ENCODE measurements at places on chromosomes 6 and 20.

DNA sequence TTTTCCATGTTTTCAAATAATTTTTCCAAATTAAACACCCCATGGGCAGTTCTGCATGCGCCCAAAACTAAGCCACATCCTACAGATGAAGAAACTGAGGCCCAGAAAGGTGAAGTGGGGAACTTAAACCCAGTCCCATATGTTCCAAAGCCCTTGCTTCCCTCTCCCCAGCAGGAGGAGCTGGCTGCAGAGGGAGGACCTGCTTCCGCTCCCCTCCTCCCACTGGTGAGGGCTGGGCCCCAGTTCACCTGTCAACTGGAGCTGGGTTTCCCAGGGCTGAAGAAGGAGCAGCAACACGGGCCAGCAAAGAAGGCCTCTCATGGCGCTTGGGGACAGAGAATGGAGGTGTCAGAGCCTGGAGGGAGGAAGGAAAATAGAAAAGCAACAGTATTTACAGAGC is 1.4 kb upstream of the RBPJL start:
- DNase-seq, result no peak
- H3K27me3 ChIP-seq, result peaks cover 36% of the 10 kb centered on the region
- H3K4me3 ChIP-seq, result no peak overlapping the region
- H3K4me1 ChIP-seq, result no peaks in the 10 kb centered on the region
- H3K36me3 ChIP-seq, result no peaks in the 10 kb centered on the region
- H3K27ac ChIP-seq, result no peak overlapping the region

- DNase-seq, result no peak
- H3K4me3 ChIP-seq, result no peak overlapping the region
- peaks cover 32% of the 10 kb centered on the region for H3K4me1 ChIP-seq
- no peaks in the 10 kb centered on the region for H3K27me3 ChIP-seq
Observed at GRCh38 chr6:158911746-158912480, 88.1 kb downstream of the RSPH3 start.

DNA sequence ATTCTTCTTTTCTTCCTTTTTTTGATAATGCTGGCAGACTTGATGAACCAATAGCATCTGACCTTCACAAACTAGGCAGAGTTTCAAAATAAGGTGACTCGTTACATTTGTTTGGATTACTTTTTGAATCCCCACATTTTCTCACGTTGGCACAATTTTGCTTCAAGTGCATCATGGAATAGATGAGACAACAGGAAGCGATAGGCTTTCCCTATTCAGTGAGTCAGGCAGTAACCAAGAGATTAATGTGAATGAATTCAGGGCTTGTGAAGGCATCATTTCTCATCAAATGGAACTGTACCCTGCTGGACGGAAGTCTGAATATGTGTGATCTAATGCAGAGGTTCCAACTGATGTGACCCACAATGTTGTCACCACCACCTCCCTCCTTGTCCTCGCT is 10.7 kb downstream of the RFPL4B start:
- no peaks in the 10 kb centered on the region for H3K4me1 ChIP-seq
- DNase-seq, result no peak
- H3K36me3 ChIP-seq, result no peaks in the 10 kb centered on the region
- H3K27ac ChIP-seq, result no peak overlapping the region

DNA sequence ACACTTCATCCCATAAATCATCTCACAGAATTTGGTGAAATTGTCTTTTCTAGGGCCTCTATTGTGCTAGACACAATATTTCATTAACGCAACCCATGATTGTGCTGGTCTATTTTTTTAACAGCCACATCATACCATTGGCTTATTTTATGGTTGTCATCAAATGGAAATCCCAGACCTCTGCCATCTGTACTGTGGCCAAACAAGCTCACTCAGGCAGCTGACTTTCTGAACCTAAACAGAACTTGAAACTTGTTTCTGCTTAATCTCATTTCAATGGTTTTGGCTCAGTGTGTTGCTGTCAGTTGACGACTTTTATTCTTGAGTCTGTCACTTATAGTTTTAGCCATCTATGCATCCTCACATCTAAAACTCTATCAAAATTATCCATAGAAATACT is 111.8 kb downstream of the HAO1 start:
- no peak overlapping the region for H3K27ac ChIP-seq
- no peaks in the 10 kb centered on the region for H3K4me1 ChIP-seq
- H3K27me3 ChIP-seq, result no peaks in the 10 kb centered on the region
- H3K4me3 ChIP-seq, result no peak overlapping the region
- H3K36me3 ChIP-seq, result no peaks in the 10 kb centered on the region

- peak; percentile 92 for DNase-seq
- H3K4me3 ChIP-seq, result no peak overlapping the region
- peak overlapping the region; percentile 85 for H3K27ac ChIP-seq
- peaks cover 80% of the 10 kb centered on the region for H3K36me3 ChIP-seq
- H3K27me3 ChIP-seq, result no peaks in the 10 kb centered on the region
Observed at GRCh38 chr20:32830437-32830836, 10.7 kb downstream of the MAPRE1 start.

GRCh38 chr6:106476331-106477105 is 116.0 kb downstream of the CRYBG1 start:
- no peak overlapping the region for H3K4me3 ChIP-seq
- DNase-seq, result no peak
- H3K27me3 ChIP-seq, result no peaks in the 10 kb centered on the region
- H3K4me1 ChIP-seq, result peaks cover 18% of the 10 kb centered on the region
- H3K27ac ChIP-seq, result no peak overlapping the region

DNA sequence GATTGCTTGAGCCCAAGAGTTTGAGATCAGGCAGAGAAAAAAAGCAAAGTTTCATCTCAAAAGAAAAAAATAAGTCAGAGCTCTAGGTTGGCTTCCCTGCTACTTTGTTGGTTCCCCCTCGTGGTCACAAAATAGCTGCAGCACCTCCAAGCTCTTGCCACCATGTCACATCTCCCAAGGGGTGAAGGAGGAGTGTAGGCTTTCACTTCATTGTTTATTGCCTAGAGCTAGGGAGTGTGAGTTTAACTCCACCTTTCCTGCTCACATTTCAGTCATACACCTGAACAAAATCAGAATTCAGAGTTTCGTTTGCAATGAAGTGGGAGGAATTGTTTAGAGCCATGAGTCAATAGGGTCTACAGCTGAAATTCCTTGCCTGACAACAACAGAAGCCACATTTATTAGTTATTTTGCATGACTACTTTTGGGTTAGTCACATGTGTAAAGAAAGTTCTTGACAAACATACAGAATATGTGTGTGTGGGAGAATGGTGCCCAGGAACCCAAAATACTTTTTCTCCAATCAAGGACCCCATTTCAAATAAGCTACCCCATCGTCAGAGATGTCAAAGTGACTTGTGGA is 56.2 kb upstream of the UFL1 start:
- H3K27ac ChIP-seq, result no peak overlapping the region
- H3K36me3 ChIP-seq, result no peaks in the 10 kb centered on the region
- DNase-seq, result no peak
- H3K4me3 ChIP-seq, result no peak overlapping the region

DNA sequence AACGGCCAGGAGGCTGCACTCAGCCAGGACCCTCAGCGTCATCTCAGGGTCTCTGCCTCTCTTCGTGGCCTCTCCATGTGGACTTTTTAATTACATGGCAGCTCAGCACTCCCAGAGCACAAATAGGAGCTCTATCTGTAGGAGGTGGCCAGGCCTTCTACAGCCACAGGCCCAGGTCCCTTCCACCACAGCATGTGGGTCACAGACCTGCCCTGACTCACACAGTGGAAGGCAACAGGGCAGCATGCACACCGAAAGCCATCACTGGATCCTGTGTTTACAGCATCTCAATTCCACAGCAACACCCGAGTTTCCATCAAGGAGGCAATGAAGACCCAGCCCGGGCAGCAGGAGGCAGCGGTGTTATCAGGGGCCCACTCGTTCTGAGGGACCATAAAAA is 65.8 kb upstream of the CD93 start:
- DNase-seq, result peak; percentile 45
- no peaks in the 10 kb centered on the region for H3K36me3 ChIP-seq
- H3K4me3 ChIP-seq, result no peak overlapping the region
- H3K27me3 ChIP-seq, result no peaks in the 10 kb centered on the region
- H3K4me1 ChIP-seq, result peaks cover 97% of the 10 kb centered on the region
- peak overlapping the region; percentile 100 for H3K27ac ChIP-seq

DNA sequence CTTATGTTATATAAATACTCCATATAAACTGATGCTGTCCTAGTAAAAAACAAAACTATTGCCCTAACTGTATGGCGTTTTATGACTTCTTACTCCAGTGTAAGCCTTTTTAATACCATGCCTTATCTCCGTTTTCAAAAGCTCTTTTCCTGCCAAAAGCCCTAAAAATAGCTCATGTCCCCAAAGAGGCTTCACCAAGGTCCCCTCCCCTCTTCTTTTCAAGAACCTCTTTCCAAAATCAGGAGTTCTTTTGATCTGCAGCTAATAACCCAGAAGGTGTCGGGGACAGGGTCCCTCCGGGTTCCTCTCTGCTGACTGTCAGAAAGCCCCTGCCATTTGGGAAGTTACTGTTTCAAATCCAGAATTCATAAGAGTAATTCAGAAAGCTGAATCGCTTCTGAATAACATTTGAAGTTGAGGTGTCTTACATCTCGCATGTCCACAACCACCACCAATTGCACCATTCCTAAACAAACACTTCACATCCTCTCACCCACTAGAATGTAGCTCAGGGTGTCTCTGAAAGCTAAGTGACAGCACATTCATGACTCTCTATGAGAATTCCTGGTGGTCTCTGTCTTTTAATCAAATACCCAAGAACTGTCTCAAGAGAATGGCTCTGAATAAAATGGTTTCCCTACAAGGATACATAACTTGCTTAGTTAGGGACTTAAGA is 13.3 kb downstream of the TASP1 start:
- no peak overlapping the region for H3K27ac ChIP-seq
- H3K4me3 ChIP-seq, result no peak overlapping the region
- H3K27me3 ChIP-seq, result no peaks in the 10 kb centered on the region
- H3K36me3 ChIP-seq, result no peaks in the 10 kb centered on the region
- no peak for DNase-seq

DNA sequence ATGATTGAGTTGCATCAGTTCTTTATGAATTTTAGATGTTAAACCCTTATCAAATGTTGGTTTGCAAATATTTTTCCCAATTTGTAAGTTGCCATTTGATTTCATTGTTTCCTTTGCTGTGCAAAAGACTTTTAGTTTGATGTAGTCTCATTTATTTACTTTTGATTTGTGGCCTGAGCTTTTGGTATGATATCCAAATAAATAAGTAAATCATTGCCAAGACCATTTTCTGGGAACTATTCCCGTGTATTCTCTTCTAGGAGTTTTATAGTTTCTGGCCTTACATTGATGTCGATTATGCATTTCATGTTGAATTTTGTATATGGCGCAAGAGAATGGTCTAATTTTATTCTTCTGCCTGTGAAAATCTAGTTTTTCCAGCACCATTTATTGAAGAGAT is 13.4 kb downstream of the AIG1 start:
- H3K4me1 ChIP-seq, result no peaks in the 10 kb centered on the region
- no peaks in the 10 kb centered on the region for H3K27me3 ChIP-seq
- H3K4me3 ChIP-seq, result no peak overlapping the region
- no peaks in the 10 kb centered on the region for H3K36me3 ChIP-seq

GRCh38 chr6:127969701-127970100 is 68.8 kb upstream of the THEMIS start:
- DNase-seq, result no peak
- H3K27me3 ChIP-seq, result no peaks in the 10 kb centered on the region
- no peaks in the 10 kb centered on the region for H3K4me1 ChIP-seq
- H3K4me3 ChIP-seq, result no peak overlapping the region

DNA sequence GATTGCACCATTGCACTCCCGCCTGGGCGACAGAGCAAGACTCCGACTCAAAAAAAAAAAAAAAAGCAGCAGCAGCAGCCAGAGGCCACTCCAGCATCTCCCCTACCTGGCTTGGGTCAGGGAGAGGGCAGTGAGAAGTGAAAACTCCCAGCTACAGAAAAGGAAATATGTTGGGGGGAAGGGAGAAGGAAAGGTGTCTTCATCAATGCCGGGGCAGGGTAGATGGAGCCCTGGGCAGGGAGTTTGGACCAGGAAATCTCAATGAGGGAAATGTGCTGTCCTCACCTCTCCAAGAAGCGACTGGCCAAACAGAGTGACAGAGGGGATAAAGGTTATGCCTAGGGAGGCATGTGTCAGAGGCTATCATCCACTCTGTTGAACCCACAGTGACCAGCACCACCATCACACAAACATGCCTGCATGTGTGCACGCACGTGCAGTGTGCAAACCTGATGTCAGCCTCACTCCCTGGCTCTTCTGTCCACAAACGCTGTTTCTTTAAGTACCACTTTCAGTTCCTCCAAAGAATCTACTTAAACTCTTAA is 887 bp upstream of the AIF1 start:
- peak overlapping the region; percentile 99 for H3K4me3 ChIP-seq
- peaks cover 61% of the 10 kb centered on the region for H3K4me1 ChIP-seq
- no peaks in the 10 kb centered on the region for H3K27me3 ChIP-seq
- H3K27ac ChIP-seq, result peak overlapping the region; percentile 78
- peak; percentile 83 for DNase-seq

DNA sequence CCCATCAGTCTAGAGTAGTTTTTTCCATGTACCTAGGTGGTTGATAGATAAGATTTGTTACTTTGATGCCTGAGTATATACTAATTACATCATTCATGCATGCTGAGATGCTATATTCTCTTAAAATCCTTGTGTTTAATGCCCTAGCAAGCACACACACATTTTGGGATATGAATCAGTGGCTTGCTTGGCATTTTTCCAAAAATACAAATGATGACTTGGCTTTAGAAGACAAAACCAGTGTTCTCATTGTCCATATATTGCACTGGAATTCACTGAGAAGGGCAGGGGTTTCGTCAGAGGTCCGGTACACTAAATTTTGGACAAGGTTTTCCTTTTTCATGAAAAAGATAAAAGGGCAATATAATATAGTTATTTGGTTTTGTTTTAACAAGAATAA is 24.9 kb downstream of the GTPBP2 start:
- no peak for DNase-seq
- no peak overlapping the region for H3K4me3 ChIP-seq
- peaks cover 10% of the 10 kb centered on the region for H3K4me1 ChIP-seq
- H3K36me3 ChIP-seq, result peaks cover 76% of the 10 kb centered on the region
- H3K27me3 ChIP-seq, result no peaks in the 10 kb centered on the region

DNA sequence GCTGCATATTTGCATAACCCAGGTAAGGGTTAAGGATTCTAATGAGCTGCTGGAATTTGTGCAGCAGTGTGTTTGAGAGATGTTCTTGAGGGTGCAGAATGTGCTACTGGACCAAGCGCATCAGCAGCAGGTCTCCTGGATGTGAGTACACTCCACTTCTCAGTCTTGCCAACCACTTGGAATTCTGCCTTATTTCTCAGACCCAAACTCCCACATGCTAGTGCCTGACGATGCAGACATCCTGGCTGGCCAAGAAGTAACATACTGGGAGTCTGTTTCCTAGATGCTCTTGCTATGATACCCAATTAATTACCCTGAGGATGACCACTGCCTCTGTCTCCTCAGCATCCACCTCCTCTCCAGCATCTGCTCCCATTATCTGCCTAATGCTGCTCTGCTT is 186.6 kb downstream of the MOXD1 start:
- DNase-seq, result no peak
- no peaks in the 10 kb centered on the region for H3K27me3 ChIP-seq
- no peak overlapping the region for H3K4me3 ChIP-seq

DNA sequence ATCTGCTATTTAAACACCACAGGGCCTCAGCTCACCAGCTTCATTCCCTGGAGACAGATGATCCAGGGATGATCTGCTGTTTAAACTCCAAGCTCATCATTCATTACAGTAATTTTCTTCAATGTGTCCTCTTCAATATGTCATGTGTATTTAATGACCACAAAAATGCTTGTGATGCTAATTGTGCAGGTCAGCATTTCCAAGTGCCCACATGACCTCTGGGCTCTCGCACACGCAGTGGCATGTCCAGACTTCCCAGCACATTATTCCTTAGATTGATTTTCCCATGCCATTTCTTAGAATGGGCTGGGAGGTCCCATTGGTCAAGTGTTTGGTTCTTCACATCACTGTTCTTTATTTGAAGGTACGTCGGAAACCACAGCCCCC is 434.4 kb downstream of the HAO1 start:
- no peaks in the 10 kb centered on the region for H3K36me3 ChIP-seq
- no peaks in the 10 kb centered on the region for H3K27me3 ChIP-seq
- H3K27ac ChIP-seq, result no peak overlapping the region
- DNase-seq, result no peak
- no peaks in the 10 kb centered on the region for H3K4me1 ChIP-seq
